ENCODE measurements at places on chromosomes 2 and 18.

GRCh38 chr2:100417711-100418124 lies 250 bp upstream of the CHST10 start:
- no peak for DNase-seq

DNA sequence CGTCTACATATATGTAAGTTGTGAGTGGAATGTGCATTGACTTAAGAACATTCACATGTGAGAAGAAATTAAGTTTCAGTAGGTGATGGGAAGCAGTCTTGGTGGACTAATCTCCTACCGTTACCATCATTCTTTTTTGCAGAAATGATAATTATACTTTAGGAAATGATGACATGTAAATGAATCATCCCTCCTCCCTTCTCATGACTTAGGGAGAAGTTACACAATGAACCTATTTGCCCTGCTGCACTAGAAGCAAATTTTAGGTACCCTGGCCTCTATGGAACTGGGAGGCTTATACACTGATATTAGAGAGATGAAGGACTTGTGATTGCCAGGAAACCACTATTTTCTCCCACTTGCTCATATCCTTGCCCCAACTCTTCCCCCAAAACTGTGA lies 214.2 kb downstream of the CALCRL start:
- DNase-seq = no peak

GRCh38 chr2:145725876-145726275 lies 1206.0 kb upstream of the ZEB2 start:
- DNase-seq = no peak

DNA sequence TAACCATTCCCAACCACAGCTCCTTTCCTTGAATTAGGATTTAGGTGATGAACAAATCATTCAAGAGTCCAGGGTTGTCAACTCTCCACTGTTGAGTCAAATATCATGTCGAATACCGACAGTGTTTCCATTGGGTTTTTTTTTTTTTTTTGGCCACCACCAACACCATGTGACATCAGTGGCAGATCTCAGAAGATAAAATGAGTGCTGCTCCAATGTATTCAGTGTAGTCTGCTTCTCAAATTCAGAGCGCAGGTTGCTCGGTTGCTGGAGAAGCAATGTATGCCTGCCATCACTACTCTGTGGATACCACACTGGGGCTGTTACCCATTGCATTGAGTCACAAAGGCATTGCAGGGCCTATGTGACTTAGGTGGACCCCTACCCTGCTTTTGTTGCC lies 10.8 kb upstream of the ATL2 start:
- no peak for DNase-seq
